ENCODE measurements at places on chromosomes 3 and 15.

DNA sequence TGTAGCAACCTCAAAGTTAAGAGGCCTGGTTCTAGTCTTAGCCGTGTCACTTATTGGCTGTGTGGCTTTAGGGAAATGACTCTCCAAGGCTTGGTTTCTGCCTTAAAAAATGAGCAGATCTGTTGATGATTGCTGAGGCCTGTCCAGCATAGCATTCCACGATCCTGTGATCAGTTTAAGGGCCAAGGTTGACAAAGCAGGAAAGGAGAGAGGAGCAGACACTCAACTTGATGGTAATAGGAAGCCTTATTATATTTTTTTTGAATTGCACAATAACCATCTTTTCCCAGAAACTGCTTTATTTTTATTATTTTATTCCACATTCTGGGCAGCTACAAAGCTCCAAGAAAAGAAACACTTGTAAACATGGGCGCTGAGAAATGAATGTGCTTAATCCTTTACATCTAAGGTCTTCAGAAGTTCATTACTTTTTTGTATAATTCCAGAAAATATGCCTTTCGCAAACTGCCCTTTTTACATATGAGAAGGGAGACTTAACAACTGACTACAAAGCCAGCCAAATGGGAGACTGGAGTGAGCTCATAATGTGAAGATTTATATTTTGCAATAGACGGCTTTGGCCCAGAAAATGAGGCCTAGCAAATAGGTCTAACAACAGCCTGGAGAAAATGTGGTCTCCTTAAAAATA lies 241.0 kb downstream of the ATP8B4 start:
- DNase-seq: no peak

DNA sequence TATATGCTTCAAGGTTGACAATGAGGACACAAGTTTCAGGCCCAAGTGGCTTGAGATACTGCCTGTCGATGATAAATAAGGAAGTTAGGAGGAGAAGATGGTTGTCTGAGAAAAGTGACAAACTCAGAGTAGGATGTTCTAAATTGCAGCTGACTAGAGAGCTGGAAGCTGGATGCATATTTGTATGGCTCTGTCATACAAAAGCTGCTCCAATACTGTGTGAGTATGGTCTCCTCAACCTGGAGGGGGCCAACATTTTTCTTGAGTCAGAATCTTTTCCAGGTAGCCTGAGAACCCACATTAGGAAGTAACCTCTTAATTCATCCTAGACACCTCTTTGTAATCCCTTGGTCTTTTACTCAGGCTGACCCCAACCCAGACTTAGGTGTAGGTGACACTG lies 28.4 kb upstream of the TPRG1 start:
- no peak for DNase-seq

GRCh38 chr15:79193103-79193502 lies 89.4 kb upstream of the ANKRD34C start:
- no peak for DNase-seq

GRCh38 chr3:193894121-193894863 lies 241.7 kb upstream of the HES1 start:
- peak; percentile 34 for DNase-seq

DNA sequence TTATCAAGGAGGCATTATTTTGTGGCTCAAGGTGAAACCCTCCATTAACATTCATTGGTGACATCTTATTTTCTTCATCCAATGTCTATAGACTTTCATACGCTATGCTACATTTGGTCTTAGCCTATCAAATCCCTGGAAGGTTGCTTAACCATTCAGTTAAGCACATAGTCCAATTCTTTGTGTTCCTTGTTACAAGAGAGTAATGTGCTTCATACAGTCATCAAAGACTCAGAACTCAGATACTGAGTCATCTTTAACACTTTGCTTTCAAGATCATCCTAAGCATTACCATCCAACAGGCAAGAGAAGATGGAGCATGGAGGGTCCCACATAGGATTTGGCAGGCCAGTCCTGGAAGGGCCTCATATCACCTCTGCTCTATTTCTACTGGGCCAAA lies 1202.1 kb downstream of the ROBO1 start:
- no peak for DNase-seq

DNA sequence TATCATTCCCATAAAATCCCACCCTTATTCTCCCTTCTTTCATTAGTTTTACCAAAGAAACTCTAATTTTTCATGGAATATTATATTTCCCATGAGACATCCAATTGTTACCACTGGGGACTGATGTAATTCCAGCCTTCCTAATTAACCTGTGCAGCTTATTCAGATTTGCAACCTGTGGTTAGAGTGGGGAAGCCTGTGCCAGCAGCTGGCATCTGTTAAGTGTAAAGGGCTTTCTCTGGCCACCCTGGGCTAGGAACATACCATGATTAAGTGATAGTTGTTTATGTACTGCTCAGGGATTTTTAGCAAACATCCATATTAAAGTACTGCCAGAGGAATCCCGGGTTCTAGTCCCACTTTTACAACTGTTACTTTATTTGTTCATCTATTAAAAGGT lies 78.2 kb downstream of the TPRG1 start:
- no peak for DNase-seq

- DNase-seq: no peak
Measured at GRCh38 chr15:39226169-39226937, 354.5 kb upstream of the THBS1 start.

GRCh38 chr15:31020542-31020941 lies 29.1 kb upstream of the MTMR10 start:
- no peak for DNase-seq

DNA sequence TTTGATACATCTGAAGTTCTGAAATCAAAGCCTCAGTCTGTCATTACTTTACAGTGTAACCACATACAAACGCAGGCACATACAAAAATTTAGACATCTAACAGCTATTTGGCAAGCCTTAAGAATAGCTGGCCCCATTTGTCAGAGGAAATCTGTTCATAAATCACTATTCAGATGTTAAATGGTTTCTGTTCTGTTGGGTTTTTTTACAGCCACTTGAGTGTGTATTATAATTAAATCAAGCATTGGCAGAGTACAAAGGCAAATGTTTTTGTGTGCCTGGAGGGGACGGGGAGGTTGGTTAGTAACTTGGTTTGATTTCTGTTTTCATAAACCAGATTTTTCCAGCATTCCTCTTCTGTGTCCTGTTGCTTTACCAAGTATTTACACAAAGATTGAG lies 24.1 kb downstream of the PIGB start:
- no peak for DNase-seq

GRCh38 chr3:124768812-124769211 lies 38.6 kb downstream of the UMPS start:
- no peak for DNase-seq

GRCh38 chr3:109369510-109369909 lies 32.2 kb upstream of the DPPA4 start:
- no peak for DNase-seq

DNA sequence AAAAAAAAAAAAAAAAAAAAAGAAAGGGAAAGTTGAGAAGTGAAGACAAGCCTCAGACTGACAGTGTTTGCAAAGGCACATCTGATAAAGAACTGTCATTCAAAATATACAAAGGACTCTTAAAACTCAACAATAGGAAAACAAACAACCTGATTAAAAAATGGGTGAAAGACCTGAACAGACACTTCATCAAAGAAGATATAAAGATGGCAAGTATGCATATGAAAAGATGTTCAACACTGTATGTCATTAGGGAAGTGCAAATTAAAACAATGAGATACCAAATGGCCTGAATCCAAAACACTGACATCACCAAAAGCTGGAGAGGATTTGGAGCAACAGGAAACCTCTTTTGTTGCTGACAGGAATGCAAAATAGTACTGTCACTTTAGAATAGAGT lies 48.6 kb downstream of the MCCC1 start:
- DNase-seq: no peak

DNA sequence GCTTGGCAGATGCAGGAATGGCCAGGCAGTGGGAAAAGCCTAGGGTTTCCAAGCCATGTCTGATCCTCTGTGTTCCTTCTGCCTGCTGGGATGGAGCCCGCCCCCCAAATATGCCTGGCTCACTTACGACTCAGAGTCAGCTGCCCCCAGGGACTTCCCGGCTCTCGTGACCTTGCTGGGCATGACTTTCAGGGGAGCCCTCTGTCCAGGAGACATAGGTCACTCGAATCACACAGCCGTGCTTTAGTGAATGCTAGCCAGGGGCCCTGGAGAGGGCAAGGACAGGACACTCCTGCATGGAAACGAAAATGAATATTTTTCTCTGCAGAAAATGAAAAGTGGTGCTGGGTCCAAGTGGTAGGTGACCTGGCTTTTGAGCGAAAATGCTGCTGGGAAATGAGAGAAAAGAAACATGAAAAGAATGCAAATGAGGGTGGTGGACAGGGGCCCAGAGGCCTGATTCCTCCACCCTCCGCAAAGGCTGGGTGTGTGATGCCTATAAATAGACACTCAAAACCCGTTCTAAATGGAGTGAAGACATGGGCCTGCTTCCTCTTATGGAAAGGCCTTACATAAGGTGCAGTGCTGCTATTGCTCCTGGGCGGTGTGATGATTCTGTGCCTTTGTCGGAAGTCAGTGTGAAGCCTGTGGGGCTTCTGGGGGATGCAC lies 107.4 kb downstream of the APBA2 start:
- DNase-seq: no peak

GRCh38 chr3:30475038-30475808 lies 131.2 kb upstream of the TGFBR2 start:
- no peak for DNase-seq

GRCh38 chr15:80931191-80931590 lies 58.4 kb downstream of the MESD start:
- no peak for DNase-seq

GRCh38 chr15:45180648-45181436 lies 6.9 kb downstream of the SHF start:
- DNase-seq: no peak

DNA sequence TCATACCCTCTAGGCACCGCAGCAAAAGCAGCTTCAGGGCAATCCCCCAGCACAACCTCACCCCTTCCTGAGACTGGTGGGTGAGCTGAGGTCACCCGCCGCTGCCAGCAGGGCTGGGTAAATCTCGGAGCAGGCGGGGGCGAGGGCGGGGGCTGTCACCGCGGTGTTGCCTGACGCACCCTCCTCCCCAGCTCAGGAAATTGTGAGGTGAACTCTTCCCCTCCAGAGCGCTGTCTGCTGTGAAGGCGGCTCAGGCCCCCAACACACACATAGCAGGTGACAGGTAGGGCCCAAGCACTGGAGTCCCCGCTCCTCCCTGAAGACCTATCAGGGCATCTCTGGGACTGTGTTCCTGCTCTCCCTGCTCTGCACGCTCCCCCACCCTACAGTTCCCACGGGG lies 30.2 kb upstream of the FURIN start:
- peak; percentile 88 for DNase-seq

- no peak for DNase-seq
Measured at GRCh38 chr3:60309539-60310268, 941.5 kb downstream of the FHIT start.

GRCh38 chr3:100274361-100274760 lies 13.6 kb downstream of the TBC1D23 start:
- DNase-seq: no peak

- DNase-seq: peak; percentile 62
Measured at GRCh38 chr3:16300881-16301359, 35.9 kb downstream of the OXNAD1 start.

GRCh38 chr15:95405447-95405846 lies 925.1 kb upstream of the NR2F2 start:
- DNase-seq: no peak

GRCh38 chr15:96115642-96116041 lies 214.9 kb upstream of the NR2F2 start:
- DNase-seq: no peak

GRCh38 chr3:152835601-152836102 lies 721 bp downstream of the P2RY1 start:
- no peak for DNase-seq

- no peak for DNase-seq
Measured at GRCh38 chr15:62739507-62739906, 303.0 kb upstream of the TPM1 start.

- DNase-seq: no peak
Measured at GRCh38 chr3:138901567-138901966, 45.4 kb downstream of the FOXL2 start.

DNA sequence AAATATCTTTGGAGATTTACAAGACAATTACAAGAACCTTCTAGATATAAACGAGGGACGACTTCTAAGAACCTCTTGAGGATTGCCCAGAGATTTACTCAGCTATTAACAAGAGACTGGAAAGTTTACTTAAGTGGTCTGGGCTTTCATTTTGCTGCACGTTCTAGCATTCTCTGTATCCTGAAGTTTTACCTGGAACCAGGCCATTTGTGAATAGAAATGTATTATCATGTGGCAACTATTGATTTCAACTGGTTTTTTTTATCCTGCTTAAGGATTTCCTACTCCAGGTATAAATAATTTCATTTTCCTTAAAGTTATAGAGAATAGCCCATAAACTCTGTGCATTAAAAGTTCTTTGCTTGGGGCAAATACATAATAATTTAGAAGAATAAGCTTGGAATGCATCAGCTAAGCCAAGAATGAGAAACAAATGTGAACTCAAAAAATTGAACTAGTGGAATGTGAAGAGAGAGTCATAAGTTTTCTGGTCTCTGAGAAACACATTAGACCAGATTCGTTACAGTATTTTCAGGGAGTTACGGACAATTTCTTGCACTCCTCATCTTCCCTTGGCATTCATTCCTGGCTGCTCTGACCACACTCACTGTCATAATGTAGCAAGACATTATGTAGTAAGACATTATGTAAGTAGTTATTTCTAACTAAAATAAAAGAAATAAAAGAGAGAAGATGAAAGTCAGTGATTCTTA lies 1.3 kb downstream of the AQP9 start:
- no peak for DNase-seq

DNA sequence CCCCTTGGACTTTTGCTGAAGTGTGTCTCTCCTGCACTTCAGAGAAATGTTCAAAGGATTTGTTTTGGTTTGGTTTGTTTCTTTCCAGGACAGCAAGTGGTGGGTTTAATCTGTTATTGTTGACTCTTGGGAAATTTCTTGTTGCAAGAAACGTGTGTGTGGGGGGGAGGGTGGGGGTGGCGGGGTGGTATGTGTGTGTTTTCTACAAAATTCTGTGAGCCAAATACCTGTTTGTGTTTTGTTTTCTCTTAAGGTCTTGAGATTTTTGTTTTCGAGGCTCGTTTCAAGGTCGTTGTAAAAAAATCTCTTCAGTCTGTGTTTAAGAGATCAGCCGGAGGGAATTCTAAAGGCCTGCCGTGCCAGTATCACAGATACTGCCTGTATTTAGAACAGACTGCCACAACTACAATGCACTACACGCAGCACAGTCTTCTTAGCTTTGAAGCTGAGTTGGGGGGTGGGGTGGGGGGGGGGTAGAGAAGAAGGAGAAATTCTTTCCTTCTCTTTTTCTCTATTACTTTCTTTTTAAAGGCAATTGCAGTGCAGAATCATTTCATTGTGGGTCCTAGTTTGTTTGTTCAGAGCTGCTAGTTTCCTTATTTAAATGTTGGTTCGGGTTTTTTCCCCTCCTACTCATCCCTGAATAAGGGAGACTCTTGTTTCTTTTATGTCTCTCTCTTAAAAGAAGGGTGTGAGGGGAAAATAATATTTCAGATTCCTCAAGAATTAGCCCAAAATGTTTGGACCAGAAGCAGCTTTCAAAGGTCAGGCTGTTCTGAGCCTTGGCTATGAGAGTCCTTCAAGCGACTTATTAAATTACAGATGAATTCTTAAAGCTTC lies 1.4 kb upstream of the BCL6 start:
- no peak for DNase-seq
